ENCODE measurements at places on chromosomes 11 and 22.
A peak's percentile ranks its signal among the peaks of the same experiment; 100 is the strongest.

DNA sequence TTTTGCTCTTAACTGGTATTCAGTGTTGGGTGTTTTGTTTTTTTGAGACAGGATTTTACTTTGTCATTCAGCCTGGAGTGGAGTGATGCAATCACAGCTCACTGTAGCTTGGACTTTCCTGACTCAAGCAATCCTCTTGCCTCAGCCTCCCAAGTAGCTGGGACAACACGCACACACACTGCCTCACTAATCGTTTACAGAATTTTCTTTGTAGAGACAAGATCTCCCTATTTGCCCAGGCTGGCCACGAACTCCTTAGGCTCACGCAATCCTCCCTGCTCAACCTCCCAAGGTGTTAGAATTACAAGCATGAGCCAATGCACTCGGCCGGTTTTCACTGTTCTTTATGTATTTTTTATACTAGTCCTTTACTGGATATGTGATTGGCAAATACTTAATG is 51.0 kb upstream of the IGLL5 start:
- no peak for DNase-seq

- no peak for DNase-seq
Measured at GRCh38 chr22:48051796-48052620, 1289.6 kb downstream of the TBC1D22A start.

GRCh38 chr11:63672936-63673539 is 1.9 kb upstream of the ATL3 start:
- DNase-seq, result no peak

DNA sequence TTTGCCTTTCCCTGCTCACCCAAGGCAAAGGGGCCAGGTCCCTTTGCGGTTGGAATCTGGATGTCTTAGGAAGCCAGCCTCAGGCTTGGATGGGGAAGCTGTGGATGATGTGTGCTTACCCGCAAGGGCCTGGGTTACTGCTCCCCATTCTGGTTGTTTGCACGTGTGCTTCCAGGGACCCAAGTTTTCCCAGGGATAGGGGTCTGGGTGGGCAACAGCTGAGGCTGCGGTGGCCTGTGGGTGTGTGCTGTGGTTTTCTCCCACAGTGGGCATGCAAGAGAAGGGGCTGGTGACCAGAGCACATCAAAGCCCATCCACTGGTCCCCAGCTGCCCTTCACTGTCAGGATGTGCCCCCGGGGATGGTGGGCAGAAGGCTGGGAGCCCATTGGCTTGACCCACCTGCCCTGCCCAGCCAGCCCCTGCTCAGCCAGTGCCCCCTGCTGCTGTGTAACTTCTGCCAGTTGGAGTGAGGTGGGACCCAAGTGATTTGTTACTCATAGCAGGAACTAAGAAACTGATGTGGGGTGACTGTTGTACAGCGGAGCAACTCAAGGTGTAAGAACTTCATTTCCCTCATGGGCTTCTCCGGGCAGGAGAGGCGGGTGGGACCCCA is 3.3 kb downstream of the CAPN5 start:
- DNase-seq, result no peak

GRCh38 chr22:31490496-31490925 is 869 bp upstream of the EIF4ENIF1 start:
- DNase-seq, result peak; percentile 34

GRCh38 chr11:24794064-24794463 is 297.2 kb downstream of the LUZP2 start:
- no peak for DNase-seq

- no peak for DNase-seq
Measured at GRCh38 chr11:7449841-7450214, 35.5 kb upstream of the OLFML1 start.

GRCh38 chr22:43502306-43502874 is 90.6 kb downstream of the MPPED1 start:
- no peak for DNase-seq

- DNase-seq, result no peak
Measured at GRCh38 chr11:68854273-68854958, 12.7 kb upstream of the CPT1A start.

- DNase-seq, result no peak
Measured at GRCh38 chr11:111097191-111097590, 148.3 kb upstream of the POU2AF2 start.

DNA sequence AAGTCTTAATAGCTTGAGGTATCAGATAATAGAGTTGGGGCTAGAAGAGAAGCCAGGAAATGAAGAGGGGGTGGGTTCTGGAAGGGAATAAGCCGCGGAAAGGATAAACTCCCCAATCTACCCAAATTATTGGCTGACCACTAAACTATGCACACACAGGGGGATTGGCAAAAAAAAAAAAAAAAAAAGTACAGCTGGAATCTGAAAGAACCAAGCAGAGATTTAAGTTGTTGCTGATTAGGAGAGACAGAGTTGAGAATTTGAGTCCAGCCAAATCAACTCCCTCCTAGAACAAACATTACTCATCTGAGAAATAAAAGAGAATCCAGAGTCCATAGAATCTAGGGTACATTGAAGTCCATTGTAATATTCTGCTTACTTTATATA is 134.9 kb downstream of the CCDC81 start:
- DNase-seq, result no peak

GRCh38 chr11:13721760-13722159 is 53.3 kb downstream of the FAR1 start:
- no peak for DNase-seq
